ENCODE measurements at places on chromosomes 16 and 17.

DNA sequence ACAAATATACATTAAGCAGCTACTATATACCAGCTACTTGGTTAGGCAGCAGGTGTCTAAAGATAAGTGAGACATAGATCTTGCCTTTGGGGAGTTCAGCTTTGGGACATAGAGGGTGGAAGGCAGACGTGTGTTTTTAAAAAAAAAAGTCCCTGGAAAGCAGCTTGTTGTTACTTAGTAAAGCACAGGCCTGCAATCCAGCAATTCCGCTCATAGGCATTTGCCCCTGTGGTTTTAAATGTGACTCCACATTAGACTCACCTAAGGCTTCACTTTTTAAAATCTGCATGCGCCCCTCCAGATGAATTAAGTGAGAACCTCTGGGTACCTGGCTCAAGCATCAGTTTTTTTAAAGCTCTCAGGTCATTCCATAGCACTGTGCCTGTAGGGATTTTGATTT, 7.2 kb upstream of the MLYCD start:
- no peak overlapping the region for H3K4me3 ChIP-seq
- no peaks in the 10 kb centered on the region for H3K36me3 ChIP-seq
- H3K27ac ChIP-seq: no peak overlapping the region

- no peaks in the 10 kb centered on the region for H3K36me3 ChIP-seq
- no peaks in the 10 kb centered on the region for H3K27me3 ChIP-seq
- no peak for DNase-seq
- no peaks in the 10 kb centered on the region for H3K4me1 ChIP-seq
- no peak overlapping the region for H3K27ac ChIP-seq
- H3K4me3 ChIP-seq: no peak overlapping the region
Observed at GRCh38 chr16:82750068-82750467, 123.3 kb downstream of the CDH13 start.

- no peaks in the 10 kb centered on the region for H3K36me3 ChIP-seq
- no peak overlapping the region for H3K27ac ChIP-seq
- no peaks in the 10 kb centered on the region for H3K4me1 ChIP-seq
- DNase-seq: no peak
Observed at GRCh38 chr16:53626161-53626560, 77.5 kb downstream of the RPGRIP1L start.

DNA sequence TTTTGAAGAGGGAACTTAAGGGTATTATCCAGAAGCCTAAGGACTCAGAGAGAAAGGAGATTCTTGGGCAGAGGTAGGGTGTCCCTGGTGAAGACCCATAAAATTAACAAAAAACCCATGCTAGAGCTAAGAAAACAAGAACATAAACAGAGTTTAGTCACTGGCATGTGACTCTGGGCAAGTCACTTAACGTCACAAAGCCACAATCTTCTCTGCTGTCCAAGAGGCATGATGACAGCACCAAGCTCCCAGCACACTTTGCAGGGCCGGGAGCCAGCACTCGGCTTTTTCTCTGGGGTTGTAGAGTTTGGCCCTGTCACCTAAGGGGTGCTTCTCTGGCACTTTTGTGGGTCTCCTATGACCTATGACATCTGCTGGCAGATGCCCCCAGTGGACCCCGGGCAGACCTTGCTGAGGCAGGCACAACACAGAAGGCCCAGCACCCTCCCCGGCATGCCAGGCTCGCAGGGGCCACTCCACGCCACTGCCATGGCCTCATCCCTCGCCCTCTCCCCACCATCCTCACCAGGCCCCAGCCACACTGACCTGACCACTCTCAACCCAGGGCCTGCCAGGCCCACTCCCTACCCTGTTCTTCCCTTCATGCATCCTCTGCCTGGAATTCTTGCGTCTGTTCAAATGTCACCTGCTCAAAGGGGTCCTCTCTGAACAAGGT, 69.8 kb downstream of the DYNLRB2 start:
- H3K4me3 ChIP-seq: no peak overlapping the region
- no peaks in the 10 kb centered on the region for H3K27me3 ChIP-seq
- no peak overlapping the region for H3K27ac ChIP-seq

DNA sequence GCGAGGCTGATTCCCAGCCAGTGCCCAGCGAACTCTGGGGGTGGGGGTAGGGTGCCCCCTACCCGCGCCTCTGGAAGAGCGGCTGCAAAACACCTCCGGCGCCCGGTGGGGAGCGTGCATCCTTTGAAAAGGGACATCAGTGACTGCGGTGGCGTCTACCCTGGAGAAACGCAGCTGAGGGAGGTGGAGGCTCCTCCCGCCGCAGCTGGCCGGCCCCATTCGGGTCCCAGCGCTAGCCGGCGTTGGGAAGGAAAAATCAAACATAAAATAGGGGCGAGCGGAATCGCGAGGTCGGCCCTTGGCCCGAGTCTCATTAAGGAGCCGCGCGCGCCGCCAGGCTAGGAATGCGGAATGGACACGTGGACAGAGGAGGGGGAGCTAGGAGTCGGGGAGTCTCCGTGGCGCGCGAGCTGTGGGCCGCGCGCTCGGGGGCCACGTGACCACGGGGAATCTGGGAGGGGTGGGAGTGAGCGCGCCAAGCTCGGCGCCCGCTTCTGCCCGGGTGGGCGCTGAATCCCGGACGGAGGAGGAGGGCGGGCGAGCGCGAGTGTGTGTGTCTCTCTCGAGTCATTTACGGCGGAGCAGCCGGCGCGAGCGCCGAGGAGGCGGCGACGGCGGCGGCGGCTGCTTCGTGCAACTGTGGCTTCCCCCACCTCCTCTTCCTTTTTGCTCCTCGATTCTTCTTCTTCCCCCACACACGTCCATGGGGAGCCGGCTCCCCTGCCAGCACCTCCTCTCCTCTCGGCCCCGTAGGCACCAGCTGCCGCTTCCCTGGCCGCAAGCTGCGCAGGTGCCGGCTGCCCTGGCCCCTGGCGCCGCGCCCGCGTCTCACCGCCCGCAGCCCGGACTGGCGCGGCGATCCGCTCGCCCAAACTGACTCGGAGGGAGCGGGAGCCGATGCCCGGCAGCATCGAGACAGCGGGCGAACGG, at the start of gene TMEM132E:
Gene TMEM132E (plus strand): TSS at position 566 of the 930 bp plus-strand sequence. CDS start 1,495 bp downstream, outside the sequence.
- peaks cover 67% of the 10 kb centered on the region for H3K27me3 ChIP-seq
- H3K27ac ChIP-seq: no peak within 1 kb of the TSS
- H3K36me3 ChIP-seq: no peaks in the 10 kb centered on the region
- no peak within 1 kb of the TSS for H3K4me3 ChIP-seq
- H3K4me1 ChIP-seq: peaks cover 9% of the 10 kb centered on the region
- DNase-seq: peak; percentile 56

DNA sequence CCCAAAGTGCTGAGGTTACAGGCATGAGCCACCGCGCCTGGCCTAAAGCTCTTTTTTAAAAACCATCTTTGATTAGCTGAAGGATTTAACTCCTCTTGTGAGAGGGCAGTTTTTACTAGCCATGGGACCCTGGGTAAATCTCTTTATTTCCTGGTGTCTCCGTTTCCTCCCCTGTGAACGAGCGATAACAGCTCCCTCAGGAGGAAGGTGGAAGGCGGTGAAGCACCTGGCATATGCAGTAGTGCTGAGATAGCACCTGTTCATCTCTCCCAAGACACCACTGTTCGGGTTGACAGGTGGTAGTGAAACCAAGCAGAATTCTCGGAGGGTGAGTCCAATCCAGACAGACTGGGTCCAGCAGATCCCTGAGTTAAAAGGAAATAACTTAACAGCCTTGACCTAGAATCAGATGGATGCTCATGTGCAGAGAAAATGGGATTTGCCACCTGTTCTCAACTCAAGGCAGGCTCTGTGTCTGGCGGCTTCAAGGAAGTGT, 86.2 kb downstream of the CRISPLD2 start:
- no peak for DNase-seq
- no peak overlapping the region for H3K27ac ChIP-seq
- H3K4me3 ChIP-seq: no peak overlapping the region
- no peaks in the 10 kb centered on the region for H3K36me3 ChIP-seq
- H3K27me3 ChIP-seq: no peaks in the 10 kb centered on the region

GRCh38 chr17:36696805-36697204, 95.4 kb downstream of the MRM1 start:
- no peak overlapping the region for H3K4me3 ChIP-seq
- no peaks in the 10 kb centered on the region for H3K4me1 ChIP-seq
- H3K27me3 ChIP-seq: peaks cover 1% of the 10 kb centered on the region
- no peaks in the 10 kb centered on the region for H3K36me3 ChIP-seq

DNA sequence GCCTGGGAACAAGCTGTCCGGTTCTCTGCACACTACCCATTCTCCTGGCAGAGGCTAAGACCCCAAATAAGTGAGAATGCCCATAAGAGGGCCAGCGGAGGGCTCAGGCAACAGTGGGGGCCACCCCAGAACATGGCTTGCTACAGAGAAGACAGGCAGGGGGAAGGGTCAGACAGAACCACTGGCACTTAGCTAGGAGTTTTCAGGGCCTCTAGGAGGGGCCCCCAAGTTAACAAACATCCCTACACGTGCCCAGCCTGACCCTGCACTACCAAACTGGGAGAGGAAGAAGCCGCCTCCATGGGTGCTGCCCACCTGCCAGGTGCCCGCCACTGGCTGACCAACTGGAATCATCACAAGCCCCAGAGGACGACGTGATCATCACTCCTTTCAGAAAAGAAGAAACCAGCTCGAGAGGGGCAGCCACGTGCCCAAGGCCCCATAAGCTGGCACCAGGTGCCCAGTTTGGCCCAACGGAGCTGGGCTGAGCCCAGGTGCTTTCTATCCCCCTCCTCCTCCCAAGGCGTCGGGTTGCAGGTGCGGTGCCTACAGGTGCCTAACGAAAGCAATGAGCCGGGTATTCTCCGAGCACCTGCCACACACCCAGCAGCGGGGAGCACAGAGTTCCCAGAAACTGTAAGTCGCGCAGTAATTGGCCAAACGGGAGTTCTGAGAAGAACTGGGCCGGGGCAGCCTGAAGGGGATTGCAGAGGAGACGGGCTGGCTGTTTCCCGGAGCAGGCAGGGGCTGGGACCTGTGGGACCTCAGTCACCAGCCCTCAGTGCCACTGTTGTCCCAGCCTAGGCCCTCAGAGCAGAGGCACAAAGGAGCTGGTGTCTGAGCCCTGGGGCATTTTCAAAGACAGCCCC, 13.2 kb downstream of the RPH3AL start:
- no peak for DNase-seq
- H3K36me3 ChIP-seq: no peaks in the 10 kb centered on the region
- H3K27me3 ChIP-seq: no peaks in the 10 kb centered on the region
- H3K4me3 ChIP-seq: no peak overlapping the region
- H3K27ac ChIP-seq: no peak overlapping the region

- no peaks in the 10 kb centered on the region for H3K4me1 ChIP-seq
- H3K27ac ChIP-seq: no peak overlapping the region
- H3K4me3 ChIP-seq: no peak overlapping the region
Observed at GRCh38 chr17:52147431-52147830, 11.1 kb downstream of the CA10 start.

GRCh38 chr16:21338537-21339268, 60.6 kb upstream of the CRYM start:
- no peaks in the 10 kb centered on the region for H3K4me1 ChIP-seq
- no peaks in the 10 kb centered on the region for H3K36me3 ChIP-seq
- H3K4me3 ChIP-seq: no peak overlapping the region
- DNase-seq: no peak
- no peaks in the 10 kb centered on the region for H3K27me3 ChIP-seq
- H3K27ac ChIP-seq: no peak overlapping the region

DNA sequence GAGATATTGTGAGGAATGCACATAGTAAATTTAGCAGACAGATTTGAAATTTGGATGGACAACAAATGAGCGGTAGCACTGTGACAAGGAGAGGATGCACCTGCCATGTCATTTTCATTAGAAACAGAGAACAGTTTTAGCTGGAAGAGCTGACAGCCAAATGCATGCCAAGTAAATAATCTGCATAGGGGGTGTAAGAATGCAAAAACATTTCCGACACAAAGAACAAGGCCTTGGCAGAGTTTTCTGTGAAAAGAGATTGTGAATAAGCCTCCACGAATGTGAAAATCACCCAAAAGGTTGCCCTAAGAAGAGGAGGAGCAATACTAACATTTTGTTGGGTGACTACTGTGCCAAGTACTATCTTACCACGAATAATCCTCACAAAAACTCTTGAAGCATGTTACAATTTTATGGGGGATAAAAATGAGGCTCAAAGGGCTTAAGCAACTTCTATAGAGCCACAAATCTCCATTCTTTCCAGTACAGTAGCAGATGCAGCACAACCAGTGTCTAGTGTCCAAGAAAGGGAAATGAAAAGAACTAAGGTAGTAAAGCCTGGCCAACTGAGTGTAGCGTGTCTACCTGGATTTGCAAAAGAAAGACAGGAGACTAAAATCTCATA, 28.3 kb downstream of the TMEM100 start:
- H3K27me3 ChIP-seq: no peaks in the 10 kb centered on the region
- H3K4me3 ChIP-seq: no peak overlapping the region
- no peak for DNase-seq
- no peak overlapping the region for H3K27ac ChIP-seq
- no peaks in the 10 kb centered on the region for H3K36me3 ChIP-seq

GRCh38 chr16:14609716-14610115, 20.3 kb downstream of the PARN start:
- H3K27me3 ChIP-seq: no peaks in the 10 kb centered on the region
- peaks cover 8% of the 10 kb centered on the region for H3K36me3 ChIP-seq
- H3K27ac ChIP-seq: no peak overlapping the region
- H3K4me1 ChIP-seq: no peaks in the 10 kb centered on the region

DNA sequence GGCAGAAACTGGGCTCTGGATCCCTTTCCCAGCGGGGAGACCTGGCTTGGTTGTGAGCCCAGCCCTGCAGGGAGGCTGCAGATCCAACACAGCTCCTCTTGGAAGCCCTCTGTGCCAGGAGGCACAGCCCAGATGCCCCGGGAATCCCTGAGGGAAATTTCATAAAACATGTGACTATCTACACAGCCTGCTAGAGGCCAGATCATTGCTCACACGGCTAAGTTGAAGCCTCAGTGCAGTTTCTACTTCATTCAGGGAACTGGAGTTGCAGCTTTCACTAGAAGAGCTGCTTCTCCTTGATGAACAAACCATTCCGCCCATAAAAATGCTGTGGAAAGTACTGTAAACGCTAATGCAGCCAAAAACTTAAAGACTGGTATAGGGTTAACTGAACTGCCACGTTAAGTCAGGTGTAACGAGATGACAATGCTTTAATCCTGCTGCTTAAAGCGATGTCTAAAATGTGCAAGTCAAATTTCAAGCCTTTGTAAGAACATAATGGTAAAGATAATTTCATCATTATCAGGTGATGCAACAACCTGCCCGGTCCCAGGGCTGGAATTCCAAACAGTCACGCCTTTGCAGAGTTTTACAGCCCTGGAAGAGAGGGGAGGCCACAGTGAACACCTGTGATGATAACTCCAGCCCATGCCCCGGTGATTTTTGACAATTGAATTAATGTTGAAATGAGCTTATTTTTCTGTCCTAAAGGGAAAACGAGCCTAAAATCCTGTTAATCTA, 172.5 kb downstream of the ZFHX3 start:
- no peaks in the 10 kb centered on the region for H3K27me3 ChIP-seq
- no peak overlapping the region for H3K4me3 ChIP-seq
- H3K4me1 ChIP-seq: peaks cover 2% of the 10 kb centered on the region

- no peaks in the 10 kb centered on the region for H3K4me1 ChIP-seq
- no peak overlapping the region for H3K27ac ChIP-seq
- no peaks in the 10 kb centered on the region for H3K36me3 ChIP-seq
- H3K27me3 ChIP-seq: no peaks in the 10 kb centered on the region
- no peak overlapping the region for H3K4me3 ChIP-seq
- no peak for DNase-seq
Observed at GRCh38 chr17:1123921-1124715, 55.7 kb downstream of the ABR start.
